ENCODE measurements at places on chromosomes 7 and 10.

GRCh38 chr7:16985621-16986020 lies 103.8 kb upstream of the AGR3 start:
- no peak for DNase-seq

- DNase-seq, result no peak
Observed at GRCh38 chr7:80533287-80533686, 21.4 kb upstream of the GNAT3 start.

- DNase-seq, result no peak
Observed at GRCh38 chr10:97805949-97806348, 34.1 kb upstream of the SFRP5 start.

GRCh38 chr7:128939861-128940410 lies 2.2 kb downstream of the IRF5 start:
- no peak for DNase-seq

DNA sequence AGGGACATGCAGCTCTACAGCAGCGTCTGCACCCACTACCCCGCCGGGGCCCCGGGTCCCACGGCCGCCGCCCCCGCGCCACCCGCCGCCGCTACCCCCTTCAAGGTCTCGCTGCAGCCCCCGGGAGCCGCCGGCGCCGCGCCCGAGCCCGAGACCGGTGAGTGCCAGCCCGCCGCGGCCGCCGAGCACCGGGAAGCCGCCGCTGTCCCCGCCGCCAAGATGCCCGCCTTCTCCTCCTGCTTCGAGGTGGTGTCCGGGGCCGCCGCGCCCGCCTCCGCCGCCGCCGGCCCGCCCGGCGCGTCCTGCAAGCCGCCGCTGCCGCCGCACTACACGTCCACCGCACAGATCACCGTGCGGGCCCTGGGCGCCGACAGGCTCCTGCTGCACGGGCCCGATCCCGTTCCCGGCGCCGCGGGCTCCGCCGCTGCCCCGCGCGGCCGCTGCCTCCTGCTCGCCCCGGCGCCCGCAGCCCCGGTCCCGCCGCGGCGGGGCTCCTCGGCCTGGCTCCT lies 631 bp downstream of the OTUD1 start:
- DNase-seq, result peak; percentile 34
